Activated CD4-positive, alpha-beta T cell treated with anti-CD3 and anti-CD28 coated beads, Interleukin-2, amount 50 U/mL, for 1 hour (primary cell): ENCODE measurements at places on chromosomes 12 and 14.

DNA sequence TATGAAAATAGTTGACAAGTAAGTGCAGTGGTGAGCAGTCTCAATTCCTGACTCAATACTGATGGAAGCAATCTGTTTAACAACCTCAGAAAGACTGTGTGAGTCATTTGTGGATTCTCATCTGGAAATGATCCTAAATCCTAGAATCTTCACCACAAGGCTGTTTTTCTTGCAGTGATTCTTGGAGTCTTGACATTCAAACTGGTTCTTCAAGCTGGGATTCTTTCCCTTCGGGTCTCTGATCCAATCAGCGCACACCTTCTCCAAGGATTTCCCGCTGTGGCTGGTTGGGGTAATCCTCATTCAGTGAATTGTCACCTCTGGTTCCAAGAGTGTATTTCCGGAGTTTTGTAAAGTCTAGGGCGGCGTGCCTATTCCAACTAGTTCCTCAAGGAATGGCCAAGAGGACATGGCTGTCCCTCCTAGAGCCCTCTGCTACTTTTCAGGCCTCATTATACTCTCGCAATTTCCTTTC lies 37.7 kb upstream of the FOXJ2 start:
- DNase-seq, result no peak

DNA sequence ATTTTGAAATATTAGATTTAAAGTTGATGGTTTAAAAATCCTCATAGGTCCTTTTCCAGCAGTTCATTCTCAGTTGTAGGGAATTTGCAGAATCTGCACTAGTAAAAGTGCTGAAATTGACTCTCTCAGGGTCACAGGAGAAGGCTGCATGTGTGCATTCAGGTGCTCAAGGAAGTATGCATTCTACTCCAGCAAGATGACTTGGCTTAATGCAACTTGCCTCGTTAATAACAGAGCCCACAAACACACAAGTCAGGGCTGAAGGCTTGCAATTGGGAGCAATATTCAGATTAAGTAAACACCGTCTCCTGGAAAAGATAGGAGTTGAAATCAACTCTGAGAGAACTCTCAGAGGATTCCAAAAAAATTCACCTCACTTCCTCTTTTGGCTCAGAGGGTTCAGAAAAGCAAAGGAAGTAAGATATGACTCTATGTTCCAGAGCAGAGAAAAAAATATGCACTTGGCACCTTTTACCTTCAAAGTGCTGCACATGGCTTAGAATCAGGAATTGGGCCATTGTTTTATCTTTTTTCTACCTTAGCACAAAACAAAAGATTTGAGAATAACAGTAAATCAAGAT lies 406.3 kb upstream of the DCN start:
- no peak for DNase-seq

GRCh38 chr12:69897744-69898143 lies 72.7 kb downstream of the MYRFL start:
- DNase-seq, result no peak

GRCh38 chr14:72680853-72681640 lies 212.9 kb downstream of the DPF3 start:
- no peak for DNase-seq

- DNase-seq, result no peak
Observed at GRCh38 chr12:23221066-23221465, 596.1 kb downstream of the ETNK1 start.

GRCh38 chr14:84129941-84130340 lies 1400.0 kb upstream of the FLRT2 start:
- no peak for DNase-seq

- DNase-seq, result no peak
Observed at GRCh38 chr14:73462815-73463214, 4.5 kb upstream of the NUMB start.

- no peak for DNase-seq
Observed at GRCh38 chr12:6729186-6729585, 5.3 kb downstream of the COPS7A start.

GRCh38 chr14:55718551-55718950 lies 138.5 kb downstream of the KTN1 start:
- DNase-seq, result no peak

- DNase-seq, result no peak
Observed at GRCh38 chr12:113844495-113845210, 121.5 kb downstream of the RBM19 start.

- DNase-seq, result no peak
Observed at GRCh38 chr14:38930022-38930421, 173.0 kb downstream of the SEC23A start.

DNA sequence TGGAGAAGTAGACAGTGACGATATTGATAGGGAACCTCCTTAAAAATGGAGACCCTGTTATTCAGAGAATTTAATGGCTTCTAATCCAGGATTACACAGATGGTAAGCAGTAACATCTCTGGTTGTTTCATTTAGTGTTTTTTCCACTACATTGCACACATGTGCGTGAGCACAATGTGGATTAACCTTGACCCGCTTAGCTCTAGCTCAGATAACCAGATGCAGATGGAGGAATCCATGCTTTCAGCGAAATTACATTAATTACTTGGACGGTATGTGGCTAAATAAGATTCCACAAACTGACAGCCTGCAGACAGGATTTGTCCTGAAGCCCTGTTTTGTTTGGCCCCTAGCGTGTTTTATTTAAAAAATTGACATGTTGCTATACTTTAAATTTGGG lies 378.4 kb downstream of the CCDC91 start:
- no peak for DNase-seq

DNA sequence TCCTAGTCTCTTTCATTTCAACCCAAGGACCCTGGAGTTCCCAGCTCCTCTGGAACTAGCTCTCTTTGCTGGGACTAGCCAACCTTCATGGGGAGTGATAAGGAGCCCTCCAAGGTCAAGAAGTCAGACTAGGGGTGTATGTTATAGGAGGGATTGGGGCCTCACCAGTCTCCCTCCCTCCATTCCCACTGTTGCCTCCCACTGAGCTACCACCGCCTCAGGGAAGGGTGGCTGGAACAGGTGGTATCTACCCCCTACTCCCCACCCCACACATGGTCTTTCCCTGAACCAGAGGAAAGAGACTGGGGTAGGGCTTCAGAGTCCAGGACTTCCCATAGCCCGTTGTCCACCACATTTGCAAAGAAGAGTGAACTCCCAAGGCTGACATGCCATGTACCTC lies 2.4 kb downstream of the ERBB3 start:
- no peak for DNase-seq

DNA sequence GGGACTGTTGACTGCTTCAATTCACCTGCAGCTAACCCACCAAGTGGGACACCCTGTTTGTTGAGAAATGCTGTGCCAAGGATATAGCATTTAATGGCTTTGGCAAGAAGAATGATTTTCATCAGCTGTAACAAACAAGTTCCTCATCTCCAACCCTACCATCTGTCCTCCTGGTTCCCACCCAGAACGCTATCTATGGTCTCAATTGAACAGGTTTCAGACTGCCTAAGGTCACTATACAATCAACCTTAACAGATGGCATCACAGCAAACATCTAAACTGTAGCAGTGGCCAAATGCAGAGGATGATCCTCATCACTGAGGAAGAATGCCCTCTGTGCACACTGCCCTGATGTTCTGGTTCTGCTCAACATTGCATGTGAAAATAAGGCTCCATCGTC lies 546.2 kb upstream of the FOXG1 start:
- no peak for DNase-seq

DNA sequence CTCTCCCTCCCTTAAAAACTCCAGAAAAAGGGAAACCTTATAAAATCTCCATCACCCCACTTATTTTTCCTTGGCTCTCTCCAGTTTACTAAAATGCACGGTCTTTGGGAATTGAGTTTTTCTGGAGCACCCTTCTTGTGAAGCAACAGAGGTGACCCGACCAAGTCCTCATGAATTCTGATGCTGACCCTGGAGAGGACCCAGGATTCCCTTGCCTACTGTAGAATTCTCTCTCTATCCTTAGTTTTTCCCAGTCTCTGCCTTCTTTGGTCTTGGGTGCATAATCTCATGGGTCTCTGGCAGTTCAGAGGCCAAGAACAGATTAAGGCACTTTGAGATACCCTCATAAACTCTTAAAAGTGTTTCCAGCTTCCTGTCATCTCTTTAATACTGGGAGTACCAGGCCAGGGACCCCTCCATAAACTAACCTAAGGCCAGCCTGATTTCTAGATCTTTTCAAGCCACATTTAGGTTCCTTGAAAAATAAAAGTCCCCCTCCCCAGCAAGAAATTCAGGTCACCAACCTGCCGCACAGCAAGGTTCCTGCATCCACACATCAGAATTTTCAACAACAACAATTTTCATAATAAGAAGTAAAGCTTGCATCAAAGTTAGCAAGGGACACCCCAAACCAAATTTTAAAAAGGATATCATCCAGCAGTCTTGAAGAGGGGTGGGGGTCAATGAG lies 5.1 kb upstream of the HOXC4 start:
- DNase-seq, result no peak

- no peak for DNase-seq
Observed at GRCh38 chr14:96688629-96689028, 108.6 kb upstream of the VRK1 start.

- DNase-seq, result no peak
Observed at GRCh38 chr14:101474563-101475455, 86.5 kb upstream of the DIO3 start.

DNA sequence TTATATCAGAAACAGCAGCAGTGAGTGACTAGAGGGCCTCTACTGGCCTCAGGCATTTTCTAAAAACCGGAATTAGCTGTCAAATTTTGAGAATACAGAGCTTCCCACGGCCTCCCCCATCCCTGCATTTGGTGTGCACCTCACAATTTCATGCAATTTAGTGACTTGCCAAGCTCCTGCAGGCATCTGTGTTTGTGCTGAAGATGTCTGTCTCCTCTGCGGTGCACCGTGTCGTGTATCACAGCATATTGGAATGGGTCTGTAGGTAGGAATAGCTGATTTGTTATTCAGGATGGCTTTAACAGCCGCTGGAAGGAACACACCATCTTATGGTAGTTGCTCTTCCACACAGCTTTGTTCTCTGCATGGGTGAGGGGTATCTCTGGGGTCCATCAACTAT lies 140.3 kb downstream of the SSPN start:
- no peak for DNase-seq

DNA sequence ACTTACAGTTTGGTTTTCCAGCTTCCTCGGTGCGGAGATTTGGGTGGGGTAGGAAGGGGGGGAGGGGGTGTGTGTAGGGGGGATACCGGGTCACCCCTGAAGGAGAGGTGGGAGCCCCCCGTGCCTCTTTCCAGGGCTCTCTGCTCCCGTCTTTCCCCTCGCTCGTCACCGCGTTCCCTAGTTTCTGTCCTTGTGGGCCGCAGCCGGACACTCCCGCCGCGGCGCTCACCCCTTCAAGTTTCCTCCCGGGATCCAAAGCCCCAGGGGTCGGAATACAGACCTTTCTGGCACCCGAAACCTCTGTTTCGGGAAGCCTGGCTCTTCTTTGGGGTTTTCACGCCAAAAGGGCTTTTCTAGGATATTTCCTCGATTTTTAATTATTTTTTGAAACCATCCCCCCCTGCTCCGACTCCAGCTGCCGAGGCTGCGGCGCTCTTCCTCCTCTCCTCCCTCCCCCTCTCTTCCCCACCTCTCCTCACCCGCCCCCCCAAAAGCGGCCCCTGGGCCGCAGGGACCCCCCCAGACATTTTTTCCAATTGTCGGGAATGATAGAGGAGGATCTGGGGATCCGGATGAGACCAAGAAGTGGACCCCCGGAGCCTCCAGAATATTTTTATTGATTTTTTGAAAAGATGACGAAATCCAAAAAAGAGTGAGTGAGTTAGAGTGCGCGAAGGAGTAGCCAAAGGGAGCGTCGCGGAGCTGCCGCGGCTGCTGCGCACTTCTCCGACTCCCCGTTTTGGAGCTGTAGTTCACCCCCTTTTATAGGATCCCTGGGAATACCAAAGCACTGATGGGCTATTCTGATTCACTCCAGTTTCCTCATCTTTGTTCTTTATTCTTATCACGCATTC lies 1.7 kb downstream of the CCND2 start:
- DNase-seq, result no peak

DNA sequence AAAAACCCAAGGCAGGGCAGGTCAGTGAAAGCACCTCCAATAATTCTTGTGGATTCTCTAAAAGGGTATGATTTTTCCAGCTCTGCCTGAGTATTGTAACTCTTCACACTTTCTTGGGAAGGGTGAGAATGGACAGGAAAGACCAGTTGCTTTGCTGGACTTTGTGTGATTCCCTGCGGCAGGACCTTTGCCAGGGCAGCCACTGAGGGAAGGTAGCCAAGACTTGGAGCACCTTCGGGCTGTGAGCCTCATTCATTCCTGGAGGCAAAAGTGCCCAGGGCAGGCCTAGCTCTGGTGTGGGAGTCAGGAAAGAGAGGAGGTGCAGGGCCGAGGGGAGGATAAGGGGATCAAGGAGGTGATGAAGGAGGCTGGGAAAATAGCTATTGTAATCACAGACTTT lies 80.2 kb downstream of the VCPKMT start:
- DNase-seq, result no peak

GRCh38 chr14:63656194-63656593 lies 14.5 kb upstream of the WDR89 start:
- no peak for DNase-seq

GRCh38 chr12:39426636-39427240 lies 16.2 kb downstream of the KIF21A start:
- no peak for DNase-seq

- DNase-seq, result no peak
Observed at GRCh38 chr12:87368259-87368658, 660.9 kb downstream of the C12orf50 start.

GRCh38 chr14:102351023-102351422 lies 11.7 kb downstream of the CINP start:
- DNase-seq, result no peak

DNA sequence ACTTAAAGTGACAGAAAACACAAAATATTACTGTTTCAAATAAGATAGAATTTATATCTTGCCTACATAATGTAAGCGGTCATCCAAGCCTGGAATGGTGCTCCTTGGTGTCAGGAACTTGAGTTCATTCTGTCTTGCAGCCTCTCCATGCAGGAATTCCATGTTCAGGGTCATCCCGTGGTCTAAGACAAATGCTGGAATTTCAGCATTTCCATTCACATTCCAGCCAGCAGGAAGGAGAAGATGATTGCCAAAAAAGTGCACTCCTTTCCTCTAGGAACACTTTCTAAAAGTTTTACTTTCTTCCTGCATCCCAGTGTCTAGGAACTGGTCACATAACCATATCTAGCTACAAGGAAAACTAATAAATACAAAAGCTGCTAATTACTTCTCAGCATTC lies 106.3 kb downstream of the PTPRO start:
- DNase-seq, result no peak

- no peak for DNase-seq
Observed at GRCh38 chr12:1007994-1008393, 17.0 kb downstream of the ERC1 start.

- DNase-seq, result no peak
Observed at GRCh38 chr12:25065035-25065434, 116.1 kb upstream of the BCAT1 start.

GRCh38 chr12:6280672-6281071 lies 29.8 kb upstream of the PLEKHG6 start:
- no peak for DNase-seq

GRCh38 chr14:68268197-68268596 lies 448.6 kb downstream of the RAD51B start:
- DNase-seq, result no peak
